Colonic mucosa (tissue), 4 donors: ENCODE measurements at places on chromosomes 2 and 18. TPM values are rescaled to one million over a fixed set of nuclear protein-coding genes. Genes with fewer than 3 reads are reported as not detected.

Gene DUSP2
- 1.6 TPM for total RNA-seq

Gene CFAP221
- total RNA-seq, result not detected

Gene GALNT13
- total RNA-seq, result 0.07 TPM

Gene ALPP
- total RNA-seq, result 0.11 TPM

Gene SIX3
- not detected for total RNA-seq

Gene ZNF519
- total RNA-seq, result 8.9 TPM

Gene RTP5
- total RNA-seq, result not detected

Gene AQP12B
- 9.6 TPM for total RNA-seq

Gene PHLPP1
- total RNA-seq, result 22.1 TPM

Gene NPC1
- 29.9 TPM for total RNA-seq

Gene TET3
- 22.9 TPM for total RNA-seq

Gene USP40
- total RNA-seq, result 32.7 TPM

Gene ACVR1C
- total RNA-seq, result 5.7 TPM

Gene REG1B
- not detected for total RNA-seq

Gene FEV
- 2.9 TPM for total RNA-seq

Gene ZAP70
- total RNA-seq, result 3.4 TPM

Gene FZD7
- 2.3 TPM for total RNA-seq

Gene REG3G
- 1.1 TPM for total RNA-seq

Gene STEAP3
- total RNA-seq, result 52.2 TPM

Gene FAM117B
- total RNA-seq, result 20.1 TPM

Gene TMEM198
- 1.7 TPM for total RNA-seq

Gene NDC80
- total RNA-seq, result 6.8 TPM

Gene IL1B
- total RNA-seq, result 1.6 TPM

Gene MEP1B
- total RNA-seq, result 4.6 TPM

Gene EMX1
- 1.1 TPM for total RNA-seq

Gene LRATD1
- 227 TPM for total RNA-seq
